ENCODE measurements at places on chromosomes 12 and 14.

DNA sequence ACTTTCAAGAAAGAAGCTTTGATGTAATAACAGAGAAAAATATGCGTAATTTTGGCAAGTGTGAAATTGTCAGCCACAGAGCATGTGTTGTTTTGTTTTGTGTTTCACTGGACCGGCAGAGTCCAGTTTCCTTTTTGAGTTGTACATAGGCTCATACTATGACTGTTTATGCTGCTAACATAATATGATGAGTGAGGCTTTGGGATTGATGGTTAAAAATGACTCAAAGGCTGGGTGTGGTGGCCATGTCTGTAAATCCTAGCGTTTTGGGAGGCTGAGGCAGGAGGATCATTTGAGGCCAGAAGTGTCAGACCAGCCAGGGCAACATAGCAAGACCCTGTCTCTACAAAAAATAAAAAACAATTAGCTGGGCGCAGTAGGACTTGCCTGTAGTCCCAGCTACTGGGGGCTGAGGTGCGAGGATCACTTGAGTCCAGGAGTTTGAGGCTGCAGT lies 487.9 kb downstream of the PCNX1 start:
- peak; percentile 36 for DNase-seq

- no peak for DNase-seq
These were observed 210.9 kb downstream of the LRFN5 start for GRCh38 chr14:41817626-41818025.

DNA sequence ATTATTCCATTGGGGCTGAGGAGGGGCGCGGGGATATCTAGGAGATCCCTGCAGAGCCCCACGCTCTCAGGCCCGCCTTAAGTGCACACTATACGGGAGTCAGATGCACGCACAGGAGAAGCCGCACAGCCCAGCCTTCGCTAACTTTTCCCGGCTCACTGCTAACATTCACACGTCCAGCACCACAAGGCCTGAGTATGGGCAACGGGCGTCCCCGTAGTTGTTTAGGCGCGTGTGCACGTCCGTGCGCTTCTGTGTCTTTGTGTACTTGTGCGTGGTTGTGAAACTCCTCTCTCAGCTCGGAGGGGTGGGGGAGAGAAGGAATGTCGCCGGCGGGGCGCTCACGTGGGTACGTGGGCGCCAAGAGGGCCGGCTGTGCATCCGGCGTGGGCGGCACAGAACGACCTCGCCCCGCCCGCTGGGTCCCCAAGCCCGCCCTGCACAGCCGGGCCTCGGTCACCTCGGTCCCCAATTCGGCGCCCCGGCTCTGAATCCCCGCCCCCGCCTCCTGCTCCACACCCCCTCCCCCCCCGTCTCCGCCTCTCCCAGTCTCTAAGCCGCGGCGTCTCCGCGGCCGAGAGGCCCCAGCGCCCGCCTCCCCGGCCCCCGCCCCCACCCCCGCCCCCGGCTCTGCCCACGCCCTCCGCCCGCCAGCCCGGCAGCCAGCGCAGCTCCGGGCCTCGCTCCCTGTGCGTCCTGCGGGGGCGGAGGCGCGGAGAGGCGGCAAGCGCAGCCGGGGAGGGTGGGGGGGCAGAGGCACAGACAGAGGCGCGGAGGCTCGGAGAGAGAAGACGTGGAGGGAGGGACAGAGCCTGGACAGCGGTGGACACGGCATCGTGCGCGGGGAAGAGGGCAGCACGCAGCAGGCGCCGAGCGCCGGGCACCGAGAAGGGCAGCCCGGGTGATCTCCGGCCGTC lies at the start of gene NAB2:
Gene NAB2, plus strand, starts transcription at position 761 of the 917 bp plus-strand sequence. CDS start 158 bp downstream, outside the sequence.
- peak; percentile 95 for DNase-seq

GRCh38 chr12:113886721-113887120 lies 79.4 kb downstream of the RBM19 start:
- no peak for DNase-seq

DNA sequence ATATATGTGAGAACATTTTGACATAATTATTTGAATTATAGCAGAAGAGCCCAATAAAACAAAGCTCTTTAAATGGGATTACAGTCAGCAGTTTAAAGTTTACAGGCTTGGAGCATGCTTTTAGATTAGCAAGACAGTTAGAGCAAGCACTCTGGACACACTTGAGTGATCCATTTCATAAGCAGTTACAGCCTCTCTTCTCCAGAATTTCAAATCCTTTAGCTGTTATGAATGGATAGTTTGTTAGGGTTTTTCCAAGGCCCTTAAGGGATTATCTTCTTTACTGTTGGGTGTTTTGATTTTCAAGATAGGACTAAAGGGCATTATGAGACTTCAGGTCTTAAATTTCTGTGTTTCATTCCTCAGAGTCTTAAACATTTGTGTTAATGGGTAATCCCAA lies 36.3 kb downstream of the BEST3 start:
- DNase-seq, result no peak

DNA sequence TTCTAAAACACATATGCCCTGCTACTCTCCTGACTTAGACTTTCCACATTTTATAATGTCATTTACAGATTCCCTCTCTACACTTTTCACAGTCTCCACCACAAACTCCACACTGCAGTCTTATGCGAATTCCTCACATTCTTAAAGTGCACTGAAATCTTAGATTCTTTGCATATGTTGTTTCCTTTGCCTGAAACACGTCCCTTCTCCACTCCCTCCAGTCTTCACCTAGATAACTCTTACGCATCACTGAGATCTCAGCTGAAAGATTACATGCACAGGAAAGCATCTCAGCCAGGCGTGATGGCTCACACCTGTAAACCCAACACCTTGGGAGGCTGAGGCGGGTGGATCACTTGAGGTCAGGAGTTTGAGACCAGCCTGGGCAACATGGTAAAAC lies 3.8 kb upstream of the ARHGAP9 start:
- no peak for DNase-seq

DNA sequence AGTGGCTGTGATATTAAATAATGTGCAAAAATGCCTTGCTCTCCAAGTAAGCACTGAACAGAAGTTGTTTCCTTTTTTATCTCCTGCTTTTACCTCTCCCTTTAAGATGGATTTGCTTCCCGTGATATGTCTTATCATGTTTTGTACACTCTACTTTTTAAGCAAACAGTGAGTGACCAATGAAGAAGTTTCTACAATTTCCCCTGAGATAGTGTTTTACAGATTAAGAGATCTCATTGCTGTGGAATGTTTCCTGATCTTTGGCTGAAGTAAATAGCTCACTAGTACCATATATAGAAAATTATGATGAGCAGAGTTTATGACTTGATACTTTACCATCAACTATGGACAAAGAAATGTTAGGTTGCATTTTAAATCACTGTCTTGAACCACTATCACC lies 184.8 kb upstream of the PDE3A start:
- DNase-seq, result no peak

GRCh38 chr12:56104815-56105608 lies 653 bp downstream of the PA2G4 start:
- peak; percentile 49 for DNase-seq

DNA sequence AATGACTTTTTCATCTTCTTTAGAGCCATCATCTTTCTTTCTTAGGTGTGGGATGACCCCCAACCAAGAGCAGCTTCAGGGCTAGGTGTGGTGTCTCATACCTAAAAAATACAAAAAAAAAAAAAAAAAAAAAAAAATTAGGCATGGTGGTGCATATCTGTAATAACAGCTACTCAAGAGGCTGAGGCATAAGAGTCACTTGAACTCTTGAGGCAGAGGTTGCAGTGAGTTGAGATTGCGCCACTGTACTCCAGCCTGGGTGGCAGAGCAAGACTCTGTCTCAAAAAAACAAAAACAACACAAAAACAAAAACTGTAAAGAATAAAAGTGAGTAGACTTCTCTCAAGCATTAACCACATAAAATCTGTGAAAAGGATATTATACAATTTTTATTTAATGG lies 8.0 kb upstream of the ATF7IP start:
- DNase-seq, result no peak

DNA sequence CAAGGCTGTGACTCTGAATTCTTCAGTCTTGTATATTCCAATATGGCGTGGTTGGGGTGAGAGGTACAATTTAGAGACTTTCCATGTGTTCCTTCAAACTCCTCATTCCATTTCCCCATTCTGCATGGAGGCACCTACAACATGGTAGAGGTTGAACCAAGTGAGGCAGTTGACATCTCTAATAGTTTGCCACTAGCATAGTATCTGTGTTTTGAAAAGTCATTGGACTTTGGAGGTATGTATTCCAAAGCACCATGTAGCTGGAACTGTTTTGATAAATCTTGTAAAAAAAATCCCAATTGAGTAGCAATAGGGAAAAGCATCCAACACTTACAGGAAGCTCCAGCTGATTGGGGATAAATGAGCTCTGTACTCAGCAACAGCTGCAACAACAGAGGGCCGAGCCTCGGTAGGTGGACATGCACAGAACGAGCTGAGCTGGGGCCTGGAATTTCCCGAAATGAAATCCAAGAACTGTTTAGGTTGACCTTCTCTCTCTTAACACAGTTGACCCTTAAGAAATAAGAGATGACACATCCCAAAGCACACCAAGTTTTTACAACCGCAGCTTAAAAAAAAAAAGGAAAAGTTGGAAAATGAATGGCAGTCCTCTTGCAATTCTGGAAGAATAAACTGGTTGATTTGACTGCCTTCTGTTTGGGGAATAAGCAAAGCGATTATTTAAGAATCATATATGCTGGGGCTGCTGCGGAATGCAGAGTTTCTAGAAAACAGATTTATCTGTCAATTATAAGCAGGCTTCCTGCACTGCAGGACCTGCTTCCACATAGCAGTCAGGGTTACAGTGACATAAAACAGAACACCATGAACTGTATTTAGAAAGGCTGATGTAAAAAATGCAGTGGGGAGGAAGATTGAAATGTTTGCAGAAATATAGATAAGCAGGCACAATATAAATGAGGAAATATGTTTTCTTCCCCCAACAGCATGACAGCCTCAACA lies 194.6 kb upstream of the KRR1 start:
- no peak for DNase-seq

All from activated CD4-positive, alpha-beta T cell treated with anti-CD3 and anti-CD28 coated beads for 36 hours (primary cell).